Left kidney (tissue), 8 donors: ENCODE measurements at places on chromosomes 7 and 10. TPM values are rescaled to one million over a fixed set of nuclear protein-coding genes. Genes with fewer than 3 reads are reported as not detected.

DNA sequence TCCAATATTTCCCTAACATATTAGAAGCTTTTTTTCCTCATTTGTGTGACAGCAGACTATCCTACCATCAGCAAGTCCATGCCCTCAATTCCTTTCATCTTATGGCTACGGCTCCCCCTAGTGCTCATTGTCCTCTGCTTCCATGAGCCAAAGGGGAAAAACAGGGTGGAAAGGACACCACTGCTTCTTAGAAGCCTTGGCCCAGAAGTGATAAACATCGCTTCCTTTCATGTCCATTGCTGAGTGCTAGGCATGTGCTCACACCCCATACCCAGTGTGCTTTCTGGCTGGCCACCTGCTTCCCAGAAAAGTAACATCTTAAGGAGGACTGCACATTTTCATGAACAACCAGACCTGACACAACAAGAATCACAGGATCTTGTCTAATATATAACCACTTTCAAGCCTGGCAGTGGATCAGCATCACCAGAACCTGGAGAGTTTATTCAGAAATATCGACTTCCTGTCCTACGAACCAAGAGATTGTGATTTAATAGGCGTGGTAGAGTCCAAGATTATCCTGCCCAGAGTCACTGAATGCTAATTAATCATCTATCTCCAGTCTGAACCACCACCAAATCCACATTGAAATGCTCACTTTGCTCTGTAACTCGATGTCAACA is 650.5 kb upstream of the SORCS1 start:
- peak; percentile 72 for DNase-seq

TRPV5 gene
- polyA plus RNA-seq = 1.5 TPM

GRCh38 chr7:27377988-27378387 is 135.4 kb downstream of the EVX1 start:
- DNase-seq = no peak

- peak; percentile 53 for DNase-seq
Measured at GRCh38 chr7:104980841-104981671, 32.9 kb upstream of the KMT2E start.

CCDC201 gene
- polyA plus RNA-seq = not detected

CYP3A4 gene
- 0.42 TPM for polyA plus RNA-seq

ITIH5 gene
- polyA plus RNA-seq = 31.2 TPM

- DNase-seq = peak; percentile 89
Measured at GRCh38 chr10:130190055-130190736, 54.0 kb downstream of the GLRX3 start.

- no peak for DNase-seq
Measured at GRCh38 chr10:14340051-14340744, 9.5 kb upstream of the FRMD4A start.

DNA sequence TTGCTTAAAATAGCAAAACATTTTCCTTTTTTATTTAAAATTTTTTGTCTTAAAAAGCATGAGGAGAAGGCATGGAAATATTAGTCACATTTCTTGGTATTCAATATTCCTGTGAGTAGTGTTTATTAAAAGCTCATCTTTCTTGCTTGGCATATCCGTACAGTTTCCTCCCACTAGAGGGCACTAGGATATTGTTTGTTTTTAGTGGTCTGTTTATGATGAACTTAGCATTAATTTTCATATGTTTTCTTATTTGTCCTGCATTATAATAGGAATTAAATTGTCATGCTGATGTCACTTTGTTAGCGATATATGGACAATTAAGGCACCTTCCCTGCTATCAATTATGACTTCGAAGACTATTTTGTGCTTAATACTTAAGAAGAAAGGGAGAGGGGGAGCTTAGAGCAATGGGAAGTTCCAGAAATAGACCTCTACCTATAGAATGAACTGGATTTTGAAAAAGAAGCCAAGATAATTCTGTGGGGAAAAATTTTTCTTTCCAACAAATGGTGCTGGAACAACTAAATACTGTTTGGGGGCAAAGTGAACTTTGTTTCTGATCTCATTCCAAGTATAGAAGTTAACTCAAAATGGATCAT is 91.0 kb upstream of the STRIP2 start:
- DNase-seq = peak; percentile 43

DNA sequence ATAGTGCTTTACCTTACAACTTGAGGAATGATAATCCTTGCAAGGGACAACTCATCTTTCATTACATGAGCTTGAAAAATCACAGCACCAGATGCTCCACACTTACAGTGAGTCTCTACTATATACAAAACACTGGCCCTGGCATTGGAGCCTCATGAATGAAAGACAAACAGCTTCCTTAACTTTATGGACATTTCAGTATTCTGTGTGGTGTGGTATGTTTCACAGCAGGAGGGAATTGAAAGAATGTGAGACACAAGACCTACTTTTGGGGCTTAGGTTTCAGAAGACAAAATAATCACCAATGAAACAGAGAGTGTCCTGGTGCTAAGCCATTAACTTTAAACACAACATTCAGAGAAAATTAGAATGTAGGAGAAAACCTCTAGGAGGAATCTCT is 1249.6 kb downstream of the XPNPEP1 start:
- DNase-seq = no peak

DNA sequence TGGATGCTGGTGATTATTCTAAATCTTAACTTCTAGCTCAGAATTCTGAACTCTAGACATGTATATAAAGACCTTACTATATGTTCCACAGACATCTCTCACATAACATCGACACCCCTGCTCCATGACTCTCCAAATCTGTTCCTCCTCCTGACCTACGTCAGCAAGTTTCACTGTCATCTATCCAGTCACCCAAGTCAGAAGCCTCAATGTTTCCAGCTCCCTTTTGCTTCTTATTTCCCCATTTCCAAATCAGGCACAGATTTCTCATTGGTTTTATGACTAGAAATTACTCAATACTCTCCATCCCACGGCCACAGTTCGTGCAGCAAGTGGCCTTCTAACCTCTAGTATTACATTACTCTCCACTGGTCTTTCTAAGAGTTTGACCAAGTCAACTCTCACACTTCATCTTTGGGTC is 28.5 kb downstream of the EPC1 start:
- no peak for DNase-seq

DNA sequence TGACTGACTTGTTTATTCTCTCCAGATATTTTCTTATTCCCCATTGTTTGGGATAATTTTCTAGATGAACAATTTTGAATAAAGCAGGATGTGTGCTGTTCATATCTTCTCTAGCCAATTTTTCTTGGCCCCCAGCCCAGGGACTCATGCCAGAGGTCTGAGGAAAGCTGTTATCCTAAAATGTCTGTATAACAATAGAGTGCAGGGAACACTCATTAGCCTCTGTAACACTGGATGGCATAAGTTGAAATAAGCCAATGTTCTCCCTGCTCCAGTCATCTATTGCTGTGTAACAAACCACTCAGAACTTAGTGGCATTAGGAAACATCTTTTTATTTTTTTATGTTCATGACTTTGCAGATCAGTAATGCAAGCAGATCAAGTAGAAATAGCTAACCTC is 121.7 kb upstream of the TRIM24 start:
- peak; percentile 26 for DNase-seq

- DNase-seq = no peak
Measured at GRCh38 chr10:102396730-102397151, 1.2 kb downstream of the NFKB2 start.
